ENCODE measurements at places on chromosomes 5 and 9.

DNA sequence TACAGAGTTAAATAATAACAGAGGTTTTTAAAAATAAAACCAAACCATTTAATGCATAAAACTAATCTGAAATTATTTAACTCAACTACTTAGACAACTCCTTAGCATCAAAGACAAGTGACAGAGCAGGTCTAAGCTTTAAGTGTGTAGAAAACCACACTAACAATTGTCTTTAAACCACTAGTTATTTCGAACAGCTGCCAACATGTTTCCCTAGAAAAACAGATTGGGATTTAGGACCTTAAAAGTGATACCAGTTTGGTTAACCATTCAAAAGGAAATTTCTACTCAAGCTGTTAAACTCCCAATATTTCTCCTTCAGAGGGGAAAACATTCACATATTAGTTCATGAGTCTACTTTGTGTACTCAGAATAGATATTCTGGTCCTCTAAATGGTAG lies 208.7 kb downstream of the BNC2 start:
- no peak for DNase-seq

DNA sequence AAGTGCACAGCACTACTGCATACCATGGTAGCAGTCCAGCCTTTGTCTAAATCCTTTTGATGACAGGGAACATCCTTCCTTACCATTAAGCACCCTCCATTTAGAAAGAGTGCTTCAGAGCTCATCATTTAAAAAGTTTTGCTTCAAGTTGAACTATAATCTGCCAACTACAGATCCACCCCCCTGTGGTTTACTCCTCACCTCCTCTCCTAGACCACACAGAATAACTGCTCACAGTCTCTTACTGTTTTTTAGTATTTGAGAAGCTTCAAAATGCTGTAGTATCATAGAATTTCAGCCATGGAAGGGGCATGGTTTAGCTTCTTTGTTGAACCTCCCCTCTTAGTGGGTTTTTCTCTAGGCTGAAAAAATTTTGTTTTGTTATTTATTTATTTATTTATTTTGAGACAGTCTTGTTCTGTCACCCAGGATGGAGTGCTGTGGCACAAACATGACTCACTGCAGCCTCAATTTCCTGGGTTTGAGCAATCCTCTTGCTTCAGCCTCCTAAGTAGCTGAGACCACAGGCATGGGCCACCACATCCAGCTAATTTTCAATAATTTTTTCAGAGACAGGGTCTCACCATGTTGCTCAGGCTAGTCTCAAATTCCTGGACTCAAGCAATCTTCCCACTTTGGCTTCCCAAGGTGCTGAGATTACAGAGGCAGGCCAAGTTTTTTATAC lies 384.3 kb upstream of the RFX3 start:
- DNase-seq: no peak

- DNase-seq: no peak
Observed at GRCh38 chr5:174719793-174720611, 4.4 kb upstream of the MSX2 start.

DNA sequence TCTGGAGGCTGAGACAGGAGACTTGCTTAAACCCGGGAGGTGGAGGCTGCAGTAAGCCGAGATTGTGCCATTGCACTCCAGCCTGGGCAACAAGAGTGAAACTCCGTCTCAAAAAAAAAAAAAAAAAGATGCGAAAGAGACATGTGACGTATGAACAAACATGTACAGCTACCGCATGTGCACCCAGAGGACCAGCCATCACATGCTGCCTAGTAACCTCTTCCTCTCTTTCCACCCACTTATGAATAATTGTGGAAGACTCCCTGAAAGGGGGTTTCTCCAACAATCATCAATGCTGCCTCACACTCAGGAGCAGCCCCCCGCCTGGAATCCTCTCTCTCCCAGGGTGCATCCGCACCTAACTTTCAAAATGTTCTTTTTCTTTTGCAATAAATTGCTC lies 2.2 kb downstream of the SARDH start:
- no peak for DNase-seq

GRCh38 chr9:27571011-27571410 lies 2.3 kb downstream of the C9orf72 start:
- no peak for DNase-seq

DNA sequence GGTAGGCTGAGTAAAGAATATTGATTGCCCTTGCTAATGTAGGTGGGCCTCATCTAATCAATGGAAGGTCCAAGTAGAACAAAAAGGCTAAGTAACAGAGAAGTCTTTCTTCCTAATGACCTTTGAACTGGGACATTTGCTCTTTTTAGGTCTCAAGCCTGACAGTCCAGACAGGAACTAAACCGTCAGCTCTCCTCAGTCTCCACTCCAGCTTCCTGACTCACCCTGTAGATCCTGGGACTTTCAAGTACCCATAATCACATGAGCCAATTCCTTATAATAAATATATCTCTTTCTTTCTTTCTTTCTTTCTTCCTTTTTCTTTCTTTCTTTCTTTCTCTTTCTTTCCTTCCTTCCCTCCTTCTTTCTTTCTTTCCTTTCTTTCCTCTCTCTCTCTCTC lies 479.5 kb upstream of the PAPPA start:
- no peak for DNase-seq

DNA sequence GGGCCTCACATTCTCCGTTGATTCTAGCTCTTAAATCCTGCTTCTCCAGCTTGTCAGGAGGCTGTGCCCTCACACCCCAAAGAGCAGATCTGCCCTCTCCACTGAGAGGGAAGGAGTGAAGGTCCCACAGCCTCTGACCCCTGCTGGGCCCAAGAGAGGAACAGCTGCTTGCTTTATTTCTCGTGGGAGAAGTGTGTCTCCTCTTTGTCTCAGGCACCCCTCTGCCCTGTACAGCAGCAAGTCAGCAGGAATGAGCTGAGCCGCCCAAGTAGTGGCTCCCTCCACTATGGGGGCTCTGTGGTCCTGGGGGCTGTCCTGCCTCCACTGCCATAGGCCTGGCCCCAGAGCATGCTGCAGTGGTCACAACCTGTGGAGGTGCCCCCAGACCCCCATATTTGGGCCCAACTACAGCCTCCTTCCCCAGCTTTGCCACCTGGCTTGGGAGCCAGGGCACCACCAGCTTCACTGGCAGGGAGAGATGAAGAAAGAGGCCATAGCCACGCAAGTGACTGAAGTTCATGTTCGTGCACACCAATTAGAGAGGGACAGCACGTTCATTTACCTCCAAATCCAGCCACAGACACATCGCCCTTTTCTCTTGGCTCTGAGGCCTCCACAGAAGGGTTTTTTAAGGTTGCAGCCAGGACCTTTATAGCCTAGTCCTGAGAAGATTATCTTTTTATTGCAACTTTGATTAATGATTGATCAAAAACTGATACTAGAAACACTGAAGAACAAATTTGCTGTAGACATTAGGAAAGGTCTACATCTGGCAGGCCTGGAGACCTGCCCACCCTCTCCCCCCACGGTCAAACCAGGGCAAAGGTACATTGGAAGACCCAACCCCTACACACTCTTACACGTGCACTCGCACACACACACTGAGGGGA lies 27.5 kb downstream of the IRF1 start:
- no peak for DNase-seq

DNA sequence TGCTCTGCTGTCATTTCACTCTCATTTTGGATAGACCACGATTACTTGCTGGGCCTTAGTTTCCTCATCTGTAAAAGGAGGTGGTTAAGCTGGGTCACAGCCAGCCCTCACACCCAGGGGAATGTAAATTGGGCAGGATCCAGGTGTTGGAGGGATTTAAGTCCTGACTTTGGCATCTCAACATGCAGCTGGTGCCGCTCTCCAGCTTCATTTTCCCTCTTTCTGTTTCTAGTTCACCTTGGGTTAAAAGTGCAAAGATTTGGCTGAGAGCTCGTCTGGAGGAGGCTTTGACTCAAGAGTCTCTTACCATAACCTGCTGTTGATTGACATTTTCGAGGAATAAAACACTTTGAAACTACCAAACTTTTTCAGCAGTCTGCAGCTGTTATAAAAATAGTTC lies 144.3 kb upstream of the DHFR start:
- no peak for DNase-seq

DNA sequence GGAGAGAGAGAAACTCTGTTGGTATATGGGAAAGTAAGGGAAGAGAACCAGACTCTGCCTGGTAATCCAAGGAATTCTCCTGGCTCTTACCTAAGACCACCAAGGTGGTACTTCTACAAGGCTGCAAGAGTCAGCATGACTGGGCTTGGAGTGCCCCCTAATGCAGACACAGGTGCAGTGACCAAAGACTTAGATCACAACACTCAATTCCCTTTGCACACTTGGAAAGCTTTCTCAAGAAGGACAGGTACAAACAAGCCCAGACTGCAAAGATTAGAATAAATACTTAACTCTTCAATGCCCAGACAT lies 25.2 kb downstream of the UGT3A2 start:
- DNase-seq: no peak

- peak; percentile 90 for DNase-seq
Observed at GRCh38 chr5:140107312-140108092, 6.4 kb upstream of the PURA start.

DNA sequence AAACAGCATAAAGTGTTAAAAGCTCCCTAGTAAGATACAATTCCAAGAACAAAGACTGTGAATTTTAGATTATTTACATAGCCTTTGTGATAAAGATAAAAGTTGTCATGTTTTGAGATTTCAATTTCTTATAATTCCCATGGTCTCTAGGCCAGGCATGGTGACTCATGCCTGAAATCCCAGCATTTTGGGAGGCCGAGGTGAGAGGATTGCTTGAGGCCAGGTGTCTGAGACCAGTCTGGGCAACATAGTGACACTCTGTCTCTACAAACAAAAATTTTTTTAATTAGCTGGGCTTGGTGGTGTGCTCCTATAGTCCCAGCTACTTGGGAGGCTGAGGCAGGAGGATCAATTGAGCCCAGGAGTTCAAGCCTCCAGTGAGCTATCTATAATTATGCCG lies 48.1 kb downstream of the BDP1 start:
- DNase-seq: no peak

GRCh38 chr9:98971168-98971914 lies 27.6 kb downstream of the COL15A1 start:
- no peak for DNase-seq

DNA sequence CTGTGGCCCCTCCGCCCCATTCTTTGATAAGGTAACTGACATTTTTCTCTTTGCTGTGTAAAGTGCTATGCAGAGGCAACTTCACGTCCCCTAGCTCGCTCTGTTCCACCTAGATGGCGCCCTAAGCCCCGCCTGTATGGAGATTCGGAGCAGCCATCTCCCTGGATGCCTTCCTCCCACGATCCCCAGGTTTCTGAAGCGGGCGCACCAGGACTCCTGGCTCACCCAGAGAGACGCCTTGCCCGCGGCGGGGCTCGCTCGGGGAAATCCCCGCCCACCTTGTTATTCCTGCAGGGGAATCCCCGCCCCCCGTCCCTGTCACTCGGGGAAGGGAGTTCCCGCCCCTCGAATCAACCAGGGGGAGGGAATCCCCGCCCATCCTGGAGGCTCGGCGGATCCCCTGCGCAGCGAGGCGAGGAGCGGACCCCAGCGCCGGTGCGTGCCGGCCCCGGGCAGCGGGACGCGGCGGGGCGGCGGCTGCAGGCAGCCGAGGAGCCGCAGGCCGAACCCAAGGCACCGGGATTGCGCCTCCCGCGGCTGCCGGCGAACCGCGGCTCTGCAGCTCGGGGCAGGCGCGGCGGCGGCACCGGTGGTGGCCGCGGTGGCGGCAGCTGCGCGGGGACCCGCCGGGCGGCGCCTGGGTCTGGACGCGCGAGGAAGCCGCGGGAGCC lies at the start of gene PDZD2:
PDZD2 (plus strand) TSS at position 384 of the 671 bp plus-strand sequence.
- peak; percentile 96 for DNase-seq

DNA sequence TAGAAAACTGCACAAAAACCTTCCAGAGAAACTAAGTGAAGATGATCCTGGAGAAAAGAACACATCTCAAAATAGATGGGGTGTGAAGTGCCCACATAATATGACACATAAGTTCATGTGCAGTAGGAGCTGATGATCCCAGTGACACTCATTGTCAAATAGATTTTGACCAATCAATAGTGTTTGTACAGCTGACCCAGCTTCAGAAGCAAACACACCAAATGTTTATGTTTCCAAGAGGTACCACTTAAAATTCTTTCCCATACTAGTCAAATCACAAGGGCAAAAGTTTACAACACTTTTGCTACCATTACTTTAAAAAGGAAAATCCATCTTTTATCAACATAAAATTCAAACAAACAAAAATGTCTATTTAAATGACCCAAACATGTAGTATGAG lies 175.0 kb downstream of the MLLT3 start:
- no peak for DNase-seq

DNA sequence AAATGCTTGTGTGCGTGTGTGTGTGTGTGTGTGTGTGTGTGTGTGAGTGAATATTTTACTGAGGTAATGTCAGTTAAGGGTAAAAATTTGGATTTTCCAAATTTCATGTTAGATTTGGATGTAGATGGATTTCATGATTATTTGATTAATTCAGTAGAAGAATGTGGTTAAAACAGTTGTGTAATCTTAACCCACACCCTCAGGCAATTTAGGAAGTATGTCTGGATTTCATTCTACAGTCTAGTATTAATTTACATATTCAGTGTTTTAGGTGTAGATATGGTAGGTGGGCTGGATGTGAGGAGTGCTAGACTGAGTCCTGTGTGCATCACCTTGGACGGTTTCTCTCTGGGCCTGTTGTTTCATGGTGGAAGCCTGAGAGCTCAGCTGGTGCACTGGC lies 99.1 kb upstream of the CKMT2 start:
- no peak for DNase-seq

GRCh38 chr9:95588724-95589588 lies 72.2 kb upstream of the PTCH1 start:
- DNase-seq: no peak

GRCh38 chr9:90034071-90034470 lies 429.3 kb downstream of the GADD45G start:
- no peak for DNase-seq

GRCh38 chr9:106922026-106922425 lies 59.1 kb downstream of the ZNF462 start:
- no peak for DNase-seq

DNA sequence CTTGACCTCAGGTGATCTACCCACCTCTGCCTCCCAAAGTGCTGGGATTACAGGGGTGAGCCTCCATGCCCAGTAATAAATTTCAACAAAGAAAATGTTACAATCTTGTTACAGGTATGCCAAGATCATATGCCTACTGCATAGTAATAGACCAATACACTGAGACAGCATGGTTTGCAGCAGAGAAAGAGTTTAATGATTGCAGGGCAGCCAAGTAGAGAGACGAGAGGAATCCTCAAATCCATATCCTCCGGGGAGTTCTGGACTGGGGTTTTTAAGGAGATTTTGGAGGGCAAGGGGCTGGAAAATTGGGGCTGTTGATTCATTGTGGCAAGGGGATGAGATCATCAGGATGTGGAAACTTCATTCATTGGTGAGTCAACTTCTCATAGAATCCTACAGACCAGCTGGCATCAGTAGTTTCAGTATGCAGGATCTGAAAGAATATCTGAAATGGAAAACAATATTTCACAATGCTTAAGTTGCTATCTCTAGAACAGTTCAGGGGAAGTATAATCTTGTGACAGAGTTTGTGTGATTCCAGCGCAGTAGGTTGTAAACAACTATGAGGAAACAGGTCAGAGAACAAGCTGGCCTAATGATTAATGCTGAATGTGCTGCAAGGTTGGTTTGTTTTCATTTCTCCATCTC lies 14.8 kb upstream of the TUT7 start:
- DNase-seq: no peak
